SK-N-SH (cell line): ENCODE measurements at places on chromosomes 5 and 9.

GRCh38 chr5:96517295-96517694, 84.2 kb upstream of the PCSK1 start:
- no peaks in the 10 kb centered on the region for H3K36me3 ChIP-seq
- H3K4me3 ChIP-seq, result no peak overlapping the region
- DNase-seq, result peak; percentile 16
- H3K4me1 ChIP-seq, result no peaks in the 10 kb centered on the region; the same call in 1 of the 2 replicates
- peak overlapping the region; percentile 52; the same call in 1 of the 2 replicates for H3K27ac ChIP-seq
- H3K27me3 ChIP-seq, result no peaks in the 10 kb centered on the region

DNA sequence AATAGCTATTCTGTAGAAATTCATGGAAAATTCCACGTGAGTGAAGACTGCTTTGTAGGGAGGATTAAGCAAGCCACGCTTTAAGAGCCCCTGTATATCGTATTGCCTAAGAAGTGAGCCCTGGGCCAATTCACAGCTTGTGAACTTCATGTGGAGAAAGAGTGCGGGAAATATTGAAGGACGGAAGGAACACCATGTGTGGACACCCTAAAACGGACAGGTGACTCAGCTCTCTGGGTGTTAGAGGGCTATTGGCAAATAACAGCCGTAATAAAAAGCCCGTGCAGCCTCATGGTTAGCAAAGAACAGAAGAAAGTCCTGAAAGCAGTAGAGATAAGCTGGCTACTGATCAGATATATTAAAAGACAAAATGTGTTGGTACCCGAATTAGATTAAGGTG, 26.4 kb downstream of the ZNF366 start:
- H3K36me3 ChIP-seq, result no peaks in the 10 kb centered on the region
- H3K27me3 ChIP-seq, result no peaks in the 10 kb centered on the region
- DNase-seq, result no peak
- no peak overlapping the region for H3K27ac ChIP-seq
- H3K4me1 ChIP-seq, result no peaks in the 10 kb centered on the region
- H3K4me3 ChIP-seq, result no peak overlapping the region

- H3K36me3 ChIP-seq, result no peaks in the 10 kb centered on the region
- no peaks in the 10 kb centered on the region for H3K27me3 ChIP-seq
- DNase-seq, result no peak
- peak overlapping the region; percentile 83 for H3K27ac ChIP-seq
- no peaks in the 10 kb centered on the region for H3K4me1 ChIP-seq
These were observed 548.2 kb upstream of the CLINT1 start for GRCh38 chr5:158406884-158407823.

DNA sequence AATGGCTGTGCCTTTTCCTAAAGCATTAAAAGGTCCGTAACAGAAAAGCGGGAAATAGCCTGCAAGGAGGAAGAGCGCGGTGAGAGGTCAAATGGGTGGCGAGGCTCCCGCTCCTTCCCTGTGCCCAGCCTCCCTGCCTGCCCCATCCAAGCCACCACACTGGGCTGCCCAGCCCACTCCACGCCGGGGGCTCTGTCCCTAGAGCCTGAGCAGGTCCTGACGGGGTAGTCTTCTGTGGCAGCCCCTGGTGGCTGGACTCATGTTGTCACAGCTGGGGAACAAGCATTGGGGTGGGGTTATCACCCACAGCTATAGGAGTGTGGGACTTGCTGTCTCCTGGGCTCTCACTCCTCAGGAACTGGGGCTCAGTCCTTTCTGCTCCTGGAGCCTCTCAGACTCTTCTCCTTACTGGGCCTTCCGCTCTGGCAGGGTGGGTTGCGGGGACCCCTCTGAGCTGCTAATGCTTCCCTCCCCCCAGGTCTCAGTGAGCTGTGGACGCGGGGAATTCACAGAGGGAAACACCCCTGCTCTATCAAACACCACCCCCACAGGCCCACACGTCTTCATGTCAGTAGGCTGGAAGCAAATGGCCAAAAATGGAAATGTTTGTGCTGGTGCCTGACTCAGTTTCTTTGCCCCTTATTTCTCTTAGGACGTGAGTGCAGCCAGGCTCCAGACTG, 152.4 kb upstream of the PHYKPL start:
- H3K4me3 ChIP-seq, result no peak overlapping the region
- no peak overlapping the region for H3K27ac ChIP-seq
- DNase-seq, result peak; percentile 55
- H3K27me3 ChIP-seq, result no peaks in the 10 kb centered on the region

GRCh38 chr9:115000217-115000639, 69.8 kb upstream of the TNFSF8 start:
- H3K4me1 ChIP-seq, result no peaks in the 10 kb centered on the region
- H3K36me3 ChIP-seq, result no peaks in the 10 kb centered on the region
- no peak overlapping the region for H3K4me3 ChIP-seq
- no peak overlapping the region for H3K27ac ChIP-seq
- DNase-seq, result no peak
- H3K27me3 ChIP-seq, result no peaks in the 10 kb centered on the region

GRCh38 chr5:142521706-142522105, 164.2 kb downstream of the FGF1 start:
- H3K27ac ChIP-seq, result no peak overlapping the region
- no peaks in the 10 kb centered on the region for H3K36me3 ChIP-seq
- no peaks in the 10 kb centered on the region for H3K27me3 ChIP-seq
- H3K4me1 ChIP-seq, result 0 out of 2 replicates have a peak, but pooled peaks cover 5% of the 10 kb centered on the region
- no peak overlapping the region for H3K4me3 ChIP-seq
- no peak for DNase-seq

- DNase-seq, result peak; percentile 48
- peaks cover 15% of the 10 kb centered on the region for H3K4me1 ChIP-seq
- peak overlapping the region; percentile 91 for H3K4me3 ChIP-seq
- H3K27me3 ChIP-seq, result no peaks in the 10 kb centered on the region
- peak overlapping the region; percentile 95 for H3K27ac ChIP-seq
These were observed 780 bp upstream of the CCNJL start for GRCh38 chr5:160312960-160313727.

- no peak overlapping the region for H3K27ac ChIP-seq
- H3K27me3 ChIP-seq, result no peaks in the 10 kb centered on the region
- H3K4me1 ChIP-seq, result peaks cover 14% of the 10 kb centered on the region; the same call in 1 of the 2 replicates
- no peak for DNase-seq
These were observed 92.4 kb upstream of the IFNK start for GRCh38 chr9:27431543-27432147.

- H3K36me3 ChIP-seq, result no peaks in the 10 kb centered on the region
- H3K4me1 ChIP-seq, result no peaks in the 10 kb centered on the region; the same call in 1 of the 2 replicates
- DNase-seq, result no peak
- no peak overlapping the region for H3K27ac ChIP-seq
These were observed 373.0 kb upstream of the MEF2C start for GRCh38 chr5:89255845-89256463.

DNA sequence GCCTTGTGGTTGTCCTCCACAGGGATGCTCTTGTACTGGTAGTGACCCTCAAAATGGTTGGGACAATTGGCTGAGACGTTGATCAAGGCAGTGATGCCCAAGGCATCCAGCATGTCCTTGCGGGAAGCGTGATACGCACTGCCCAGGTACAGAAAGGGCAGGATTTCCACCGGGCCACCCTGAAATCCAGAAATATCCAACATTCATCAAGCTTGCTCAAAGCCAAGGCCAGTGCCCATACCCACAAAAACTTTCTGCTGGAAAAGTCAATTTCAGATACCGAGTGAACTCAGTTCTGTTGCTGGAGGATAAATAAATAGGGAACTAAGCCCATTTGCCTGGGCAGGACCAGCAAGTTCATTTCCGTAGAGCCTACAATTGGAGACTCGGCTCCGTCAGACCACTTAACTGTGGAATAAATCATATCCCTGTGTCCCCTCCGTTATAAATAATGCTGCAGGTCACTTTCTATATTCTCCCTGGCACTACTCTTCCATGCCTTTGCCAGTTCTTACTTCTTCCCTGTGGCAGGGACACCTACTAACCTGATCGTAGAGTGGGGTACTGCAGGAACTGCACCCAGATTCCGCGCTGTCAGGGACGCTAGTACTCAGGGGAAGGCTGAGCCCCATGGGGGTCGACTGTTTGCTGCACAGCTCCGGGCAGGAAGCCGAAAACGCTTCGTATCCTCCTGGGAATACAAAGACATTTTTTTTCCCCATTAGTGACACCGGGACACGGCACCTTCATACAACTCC, 1.2 kb downstream of the DUSP1 start:
- peak overlapping the region; percentile 93 for H3K4me3 ChIP-seq
- H3K27ac ChIP-seq, result peak overlapping the region; percentile 96; the same call in 1 of the 2 replicates

- H3K27ac ChIP-seq, result no peak overlapping the region
- H3K27me3 ChIP-seq, result no peaks in the 10 kb centered on the region
- DNase-seq, result no peak
- no peak overlapping the region for H3K4me3 ChIP-seq
These were observed 1854.6 kb upstream of the WWC1 start for GRCh38 chr5:166436872-166437271.

DNA sequence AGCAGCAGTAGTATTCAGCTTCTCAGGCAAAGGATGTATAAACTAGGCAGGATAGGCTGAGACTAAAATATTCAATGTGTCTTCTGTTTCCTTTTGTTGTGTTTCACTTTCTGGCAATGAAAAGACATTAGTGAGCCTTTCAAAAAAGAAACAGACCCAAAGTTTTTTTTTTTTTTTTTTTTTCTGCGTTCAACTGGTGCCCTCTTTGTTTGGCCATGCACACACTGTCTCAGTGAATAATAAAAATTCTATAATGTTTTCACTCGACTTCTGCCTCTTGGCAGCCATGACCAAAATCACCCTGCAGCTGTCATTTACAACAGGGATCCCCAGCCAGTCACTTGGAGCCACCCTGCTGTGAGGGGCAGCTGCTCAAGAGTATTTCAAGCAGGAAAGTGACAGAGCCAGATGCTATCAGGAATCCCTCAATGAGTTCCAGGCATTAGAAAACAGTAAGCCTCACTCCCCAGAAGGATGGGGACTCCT, 44.0 kb upstream of the MAN2A1 start:
- no peak overlapping the region for H3K27ac ChIP-seq
- H3K4me3 ChIP-seq, result no peak overlapping the region
- H3K4me1 ChIP-seq, result peaks cover 20% of the 10 kb centered on the region; the same call in 1 of the 2 replicates

- H3K27ac ChIP-seq, result no peak within 1 kb of the TSS
- H3K36me3 ChIP-seq, result no peaks in the 10 kb centered on the region
- H3K4me1 ChIP-seq, result no peaks in the 10 kb centered on the region
- no peaks in the 10 kb centered on the region for H3K27me3 ChIP-seq
- no peak within 1 kb of the TSS for H3K4me3 ChIP-seq
These were observed at the start of gene ATP10B for GRCh38 chr5:160852049-160852448. Gene ATP10B, minus strand, starts transcription at chr5:160852211. Its CDS starts 164,137 bp downstream, at chr5:160688074.

DNA sequence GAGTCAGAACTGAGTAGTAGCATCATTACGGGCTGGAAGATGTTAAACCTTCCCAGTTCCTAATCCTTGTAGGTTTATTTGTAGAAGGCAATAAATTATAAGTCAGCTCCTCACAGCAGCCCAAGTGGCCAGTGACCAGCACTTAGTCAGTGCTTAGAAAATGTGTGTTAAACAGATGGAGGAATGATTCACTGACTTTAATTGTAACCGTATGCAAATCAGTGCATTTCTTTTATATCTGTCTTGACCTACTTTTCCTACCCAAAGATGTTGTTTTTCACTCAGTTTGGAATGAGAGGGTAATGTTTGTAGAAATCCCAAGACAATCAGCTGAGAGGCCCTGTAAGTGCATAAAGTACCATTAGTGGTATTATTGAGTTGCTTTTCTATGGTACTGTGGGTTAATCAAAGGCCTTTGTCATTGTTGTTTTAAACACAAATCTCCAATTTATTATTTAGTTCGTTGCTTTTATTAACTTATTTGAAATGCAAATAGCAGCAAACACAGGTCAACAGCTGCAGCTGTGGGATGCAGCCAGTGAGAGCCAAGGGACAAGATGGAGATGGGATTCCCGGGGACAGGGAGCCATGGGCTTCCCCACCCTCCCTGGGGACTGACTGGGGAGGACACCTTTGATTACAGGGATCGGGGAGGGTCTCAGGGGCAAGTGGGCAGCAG, 49.8 kb downstream of the MAP1B start:
- no peak overlapping the region for H3K4me3 ChIP-seq
- H3K4me1 ChIP-seq, result peaks cover 40% of the 10 kb centered on the region
- DNase-seq, result no peak
- H3K27ac ChIP-seq, result peak overlapping the region; percentile 71
- H3K27me3 ChIP-seq, result no peaks in the 10 kb centered on the region

DNA sequence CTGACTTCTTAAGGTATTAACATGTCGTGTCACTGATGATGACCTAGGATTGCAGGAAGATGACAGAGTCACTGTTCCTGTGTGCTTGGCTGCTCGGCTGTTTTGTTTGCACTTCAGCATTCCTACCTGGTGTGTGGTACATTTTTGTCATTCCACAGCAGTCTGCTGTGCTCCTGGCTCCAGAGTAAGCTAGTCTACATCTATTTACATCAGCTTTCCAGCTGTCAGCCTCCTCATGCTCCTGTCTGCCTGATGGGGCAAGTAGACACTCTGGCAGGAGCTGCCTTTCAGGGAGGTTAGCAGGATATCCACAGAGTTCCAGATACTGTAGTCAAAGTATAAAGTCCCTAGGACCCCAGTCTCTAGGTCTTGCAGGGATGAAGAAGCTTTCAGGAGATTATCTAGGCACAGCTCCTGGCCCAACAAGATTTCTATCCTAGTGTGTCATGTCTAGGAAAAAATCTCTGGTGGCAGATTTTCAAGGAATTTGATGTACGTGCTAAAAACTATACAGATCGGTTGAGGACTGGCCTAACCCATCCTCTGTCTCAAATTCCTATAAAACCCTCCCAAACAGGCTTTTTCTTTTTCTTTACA, 28.4 kb downstream of the RUSC2 start:
- peaks cover 74% of the 10 kb centered on the region for H3K4me1 ChIP-seq
- no peak overlapping the region for H3K4me3 ChIP-seq
- no peak for DNase-seq
- H3K27ac ChIP-seq, result peak overlapping the region; percentile 92

DNA sequence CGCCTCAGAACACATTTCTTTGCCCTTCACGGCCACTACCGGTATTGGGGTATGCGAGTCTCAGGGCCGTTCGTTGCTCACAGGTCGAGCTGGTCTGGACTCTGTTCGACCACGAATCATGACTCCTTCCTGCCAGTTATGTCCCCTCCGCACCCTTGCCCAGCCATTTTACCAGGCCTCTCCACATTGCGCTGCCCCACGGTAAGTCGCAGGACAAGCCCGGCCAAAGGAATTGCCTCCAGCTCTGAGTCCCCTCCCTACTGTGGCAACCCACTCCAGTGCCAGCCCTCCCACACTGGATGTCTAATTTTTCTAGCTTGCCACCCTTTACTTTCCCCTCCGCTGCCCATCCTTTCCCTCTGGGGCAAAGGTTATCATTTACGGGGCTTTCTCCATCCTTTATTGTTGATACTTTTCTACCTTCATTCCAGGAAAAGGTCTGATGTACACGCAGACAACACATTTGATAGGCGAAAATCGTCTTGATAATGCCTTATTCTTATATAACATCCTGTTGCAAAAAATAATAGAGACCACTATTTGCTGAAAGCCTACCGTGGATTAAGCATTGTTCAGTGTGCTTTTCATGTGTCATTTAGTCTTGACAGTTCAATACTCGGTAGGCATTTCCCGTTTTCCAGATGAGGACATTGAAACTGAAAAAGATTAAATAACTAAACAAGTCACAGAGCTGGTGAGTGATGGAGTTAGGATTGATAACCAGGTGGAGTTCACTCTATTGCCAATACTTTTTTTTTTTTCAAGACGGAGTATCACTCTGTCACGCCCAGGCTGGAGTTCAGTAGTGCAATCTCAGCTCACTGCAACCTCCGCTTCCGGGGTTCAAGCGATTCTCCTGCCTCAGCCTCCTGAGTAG, 958 bp upstream of the HSPA5 start:
- H3K27ac ChIP-seq, result peak overlapping the region; percentile 90
- no peaks in the 10 kb centered on the region for H3K27me3 ChIP-seq
- peaks cover 17% of the 10 kb centered on the region for H3K4me1 ChIP-seq
- DNase-seq, result peak; percentile 53
- H3K4me3 ChIP-seq, result peak overlapping the region; percentile 83
- peaks cover 29% of the 10 kb centered on the region for H3K36me3 ChIP-seq
